Left lobe of liver (tissue), 2 donors: ENCODE measurements at places on chromosomes 7 and 10.

DNA sequence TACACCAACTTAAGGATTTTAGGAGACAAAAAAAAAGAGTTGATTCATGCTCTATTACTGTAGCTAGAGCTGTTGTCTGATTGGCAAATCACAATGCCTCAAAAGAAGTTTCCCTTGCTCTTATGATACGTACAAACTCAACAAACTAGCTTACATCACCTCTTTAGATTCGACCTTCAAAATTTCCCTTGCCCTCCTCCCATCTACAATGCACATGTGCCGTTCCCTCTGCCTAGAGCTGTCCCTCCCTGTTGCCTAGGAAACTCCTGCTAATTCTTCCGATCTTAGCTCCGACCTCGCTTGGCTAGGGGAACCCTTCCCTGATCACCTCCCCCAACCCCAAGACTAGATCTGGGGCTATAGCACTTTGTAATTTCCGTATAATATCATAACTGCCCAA is 55.4 kb downstream of the MAP3K8 start:
- DNase-seq = peak; percentile 29

DNA sequence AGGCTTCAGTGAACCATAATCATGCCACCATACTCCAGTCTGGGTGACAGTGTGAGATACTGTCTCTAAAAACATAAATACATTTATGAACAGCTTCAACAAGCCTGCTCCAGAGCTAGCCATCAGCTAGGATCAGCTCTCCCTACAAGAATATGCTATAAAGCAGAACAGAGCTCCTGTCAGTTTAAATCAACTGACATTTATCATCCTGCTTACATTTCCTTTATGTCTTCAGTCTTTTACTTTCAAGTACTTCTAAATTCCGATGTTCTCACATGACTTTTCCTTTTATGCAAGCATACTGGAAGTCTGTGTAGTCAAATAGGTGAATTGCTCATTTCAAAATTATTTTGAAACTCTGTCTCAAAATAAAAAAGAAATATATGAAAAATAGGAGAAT is 64.6 kb downstream of the COA1 start:
- no peak for DNase-seq

GRCh38 chr7:102819151-102819550 is 70.4 kb downstream of the FAM185A start:
- no peak for DNase-seq

- DNase-seq = no peak
These were observed 14.4 kb upstream of the STK17A start for GRCh38 chr7:43568529-43568928.

DNA sequence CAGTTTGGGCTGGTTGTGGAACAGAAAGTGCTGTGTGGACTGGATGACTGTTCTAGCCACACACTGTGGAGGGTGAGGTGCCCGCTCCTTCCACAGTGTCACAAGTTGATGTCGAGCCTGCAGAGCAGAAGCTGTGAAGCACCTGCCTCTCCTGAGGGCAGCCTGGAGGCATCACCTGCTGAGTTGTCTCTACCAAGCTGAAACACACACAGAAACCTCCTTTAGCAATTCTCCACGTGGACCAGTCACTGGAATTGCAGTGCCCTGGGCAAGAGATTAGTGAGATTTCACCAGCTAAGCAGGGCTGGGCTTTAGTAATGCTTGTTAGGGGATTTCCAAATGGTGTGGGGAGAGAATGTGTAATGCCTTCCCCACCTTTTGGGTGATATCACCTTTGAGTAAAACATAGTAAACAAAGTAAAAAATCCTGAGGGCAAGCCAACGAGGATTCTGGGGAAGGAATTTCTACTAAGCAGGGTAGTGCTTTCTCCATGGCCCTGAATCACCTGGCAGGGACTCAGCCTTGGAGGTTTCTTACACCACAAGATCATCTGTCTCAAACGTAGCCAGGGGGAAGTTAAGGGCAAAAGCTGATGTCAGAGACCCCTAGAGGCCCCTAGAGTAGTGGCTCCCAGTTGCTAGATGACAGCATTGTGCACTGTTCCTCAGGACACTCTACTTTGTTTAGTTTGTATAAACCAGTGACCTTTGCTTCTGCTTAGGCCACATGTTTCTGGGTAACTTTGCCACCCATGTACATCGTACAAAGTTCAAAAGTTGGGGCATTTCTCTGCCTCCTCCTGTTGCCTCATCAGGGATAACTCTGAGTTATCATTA is 233.1 kb upstream of the IGFBP3 start:
- DNase-seq = peak; percentile 79

DNA sequence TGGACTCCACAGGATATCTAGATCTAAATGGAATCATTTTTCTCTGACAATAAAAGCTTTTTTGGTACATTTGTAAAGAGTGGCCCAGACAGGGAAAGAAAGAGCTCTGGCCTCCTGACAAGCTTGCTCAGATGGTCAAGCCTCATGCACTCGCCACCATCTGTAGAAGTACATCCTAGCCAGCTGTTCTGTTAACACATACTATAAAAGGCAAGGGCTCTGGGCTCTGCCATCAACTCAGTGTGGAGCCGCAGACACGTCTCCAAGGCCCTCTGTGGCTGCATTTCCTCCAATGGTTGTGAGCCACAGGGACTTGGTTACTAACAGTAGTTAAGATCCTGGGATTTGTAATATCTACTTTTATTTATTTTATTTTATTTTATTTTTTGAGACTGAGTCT is 70.8 kb upstream of the KDM7A start:
- no peak for DNase-seq

DNA sequence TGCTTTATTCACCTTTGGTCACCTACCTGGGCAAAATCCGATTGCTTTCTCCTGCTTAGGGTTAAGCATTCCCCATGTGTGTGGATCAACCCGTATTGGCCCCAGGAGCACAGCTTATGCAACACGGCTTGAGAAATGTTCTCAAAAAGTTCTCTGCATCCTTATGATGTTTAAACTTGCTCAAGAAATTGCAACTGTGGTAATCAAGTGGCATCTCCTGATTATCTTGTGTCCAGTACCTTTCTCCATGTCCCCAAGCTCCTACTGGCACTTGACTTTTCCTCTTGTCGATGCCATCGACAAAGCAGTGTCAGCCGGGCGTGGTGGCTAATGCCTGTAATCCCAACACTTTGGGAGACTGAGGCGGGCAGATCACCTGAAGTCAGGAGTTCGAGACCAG is 4.7 kb upstream of the PKD2L1 start:
- no peak for DNase-seq

DNA sequence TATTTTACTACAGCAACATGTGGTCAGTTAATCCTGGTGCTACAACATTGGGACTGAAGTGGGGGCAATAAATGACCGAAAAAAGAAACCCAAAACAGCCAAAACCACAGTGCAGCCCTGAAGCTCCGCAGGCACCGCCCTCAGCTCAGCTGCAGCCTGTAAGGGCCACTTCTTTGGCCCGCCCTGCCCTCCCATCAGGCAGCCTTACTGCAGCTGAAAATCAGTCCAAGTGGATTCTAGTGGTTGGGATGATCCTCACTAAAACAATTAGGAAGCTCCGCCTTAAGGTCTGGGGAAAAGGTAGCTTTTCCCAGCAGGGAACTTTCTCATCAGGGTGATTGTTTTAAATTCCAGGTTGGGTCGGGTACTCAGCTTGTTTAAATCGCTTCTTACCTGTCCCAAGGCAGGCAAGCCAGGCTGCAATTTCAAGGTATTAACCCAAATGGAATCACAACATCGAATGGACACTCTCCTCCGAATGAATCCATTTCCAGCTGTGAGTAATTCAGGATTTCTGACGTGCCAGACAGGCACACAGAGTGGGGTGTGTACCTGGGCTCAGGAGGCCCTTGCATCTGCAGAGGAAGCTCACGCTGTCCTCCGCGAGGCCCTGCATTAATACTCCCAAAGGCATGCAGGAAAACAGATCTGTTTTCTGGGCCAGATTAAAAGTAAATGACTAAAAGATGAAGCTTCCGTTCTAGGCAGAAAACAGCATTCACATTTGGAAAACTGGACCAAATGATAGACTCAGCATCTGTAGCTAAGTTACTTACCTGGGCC is 104.3 kb downstream of the CREB5 start:
- no peak for DNase-seq

DNA sequence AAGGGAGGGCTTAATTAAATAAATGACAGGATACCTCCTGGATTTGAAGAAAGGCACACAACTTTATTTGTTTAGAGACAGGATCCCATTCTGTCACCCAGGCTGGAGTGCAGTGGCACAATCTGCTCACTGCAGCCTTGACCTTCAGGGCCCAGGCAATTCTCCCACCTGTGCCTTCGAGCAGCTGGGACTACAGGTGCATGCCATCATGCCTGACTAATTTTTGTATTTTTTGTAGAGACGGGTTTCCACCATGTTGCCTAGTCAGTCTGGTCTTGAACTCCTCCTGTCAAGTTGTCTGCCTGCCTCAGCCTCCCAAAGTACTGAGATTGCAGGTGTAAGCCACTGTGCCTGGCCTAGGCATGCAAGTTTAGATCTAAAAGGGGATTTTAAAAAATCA is 272.7 kb upstream of the MBL2 start:
- no peak for DNase-seq

GRCh38 chr7:35253460-35253709 is 515 bp downstream of the TBX20 start:
- DNase-seq = no peak

DNA sequence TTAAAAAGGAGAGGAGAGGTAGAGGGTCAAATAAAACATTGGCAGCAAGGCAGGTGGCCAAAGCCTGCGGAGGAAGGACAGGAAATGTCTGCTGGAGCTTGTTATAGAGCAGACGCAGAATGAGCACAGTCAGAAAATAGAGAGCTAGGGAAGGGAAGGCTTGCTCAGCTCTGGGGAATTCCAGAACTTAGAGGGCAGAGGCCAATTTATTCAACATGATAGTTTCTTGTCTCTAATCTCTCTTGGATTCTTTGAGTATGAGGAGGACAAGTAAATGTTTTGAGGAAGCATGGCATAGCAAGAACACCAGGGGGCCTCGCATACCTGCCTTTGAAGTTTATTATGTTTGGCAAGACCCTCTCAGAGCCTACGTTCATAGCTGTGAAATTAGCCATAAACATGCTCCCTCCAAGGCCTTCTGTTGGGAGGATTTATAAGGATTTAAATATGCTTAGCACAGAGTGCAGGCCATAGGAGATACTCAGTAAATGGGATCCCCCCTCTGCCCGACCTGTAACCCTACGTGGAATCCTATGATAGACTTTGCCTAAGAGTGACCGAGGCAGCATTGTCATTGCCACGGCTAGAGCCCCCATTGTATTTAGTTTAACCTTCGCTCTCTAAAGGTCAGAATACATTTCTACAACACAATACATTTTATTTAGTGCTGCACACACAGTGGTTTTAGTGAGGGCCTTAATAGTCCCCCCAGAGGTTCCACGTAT is 293.9 kb downstream of the CCDC3 start:
- peak; percentile 21 for DNase-seq

- no peak for DNase-seq
These were observed 259.4 kb downstream of the CAMK1D start for GRCh38 chr10:12608761-12609160.

DNA sequence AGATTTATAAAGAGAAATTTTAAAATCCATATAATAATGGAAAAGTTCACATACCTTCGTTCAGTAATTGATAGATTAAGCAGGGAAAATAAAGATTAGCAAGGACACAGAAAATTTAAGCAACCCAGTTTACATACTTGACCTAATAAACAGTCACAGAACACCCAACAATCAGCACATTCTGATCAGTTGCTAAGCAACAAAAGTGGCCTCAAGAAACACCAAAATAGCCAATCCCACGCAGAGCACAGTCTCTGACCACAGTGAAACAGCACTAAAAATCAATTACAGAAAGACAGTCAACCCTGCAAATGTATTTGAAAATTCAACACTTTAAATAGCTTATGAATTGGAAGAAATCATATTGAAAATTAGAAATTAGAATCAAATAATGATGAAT is 39.3 kb upstream of the DRGX start:
- DNase-seq = no peak

DNA sequence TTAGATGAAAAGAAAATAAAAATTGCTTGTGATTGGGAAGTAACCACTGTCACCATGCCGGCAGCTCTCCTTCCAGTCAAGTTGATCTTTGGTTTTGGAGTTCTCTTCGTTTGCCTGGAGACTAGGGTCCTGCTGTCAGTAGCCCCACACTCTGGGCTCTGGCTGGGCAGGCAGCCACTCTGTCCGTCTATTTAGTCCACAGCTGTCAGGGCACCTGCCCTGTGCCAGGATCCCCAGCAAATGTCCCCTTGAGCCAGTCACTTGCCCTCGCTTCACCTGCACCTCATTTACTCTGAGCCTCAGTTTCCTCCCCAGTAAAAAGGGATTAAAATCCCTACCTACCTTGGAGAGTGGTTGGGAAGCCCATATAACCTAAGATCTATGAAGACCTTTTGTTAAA is 55.5 kb downstream of the PAX2 start:
- DNase-seq = no peak

DNA sequence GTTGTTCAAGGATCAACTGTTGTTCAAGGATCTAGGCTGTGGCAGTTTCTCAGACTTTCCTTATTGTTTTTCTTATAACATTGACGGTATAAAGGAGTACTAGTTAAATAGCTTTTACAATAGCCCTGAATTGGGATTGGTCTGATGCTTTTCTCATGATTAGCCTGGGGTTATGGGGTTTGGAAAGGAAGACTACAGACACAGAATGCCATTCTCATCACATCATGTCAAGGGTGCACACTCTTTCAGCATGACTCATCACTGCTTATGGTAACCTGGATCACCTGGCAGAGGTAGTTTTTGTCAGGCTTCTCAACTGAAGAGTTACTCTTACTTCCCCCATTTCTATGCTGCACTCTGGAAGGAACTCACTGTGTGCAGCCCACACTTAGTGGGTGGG is 194.2 kb upstream of the NPSR1 start:
- DNase-seq = no peak

- no peak for DNase-seq
These were observed 55.6 kb downstream of the PARP12 start for GRCh38 chr7:140007051-140007690.

- no peak for DNase-seq
These were observed 99.9 kb downstream of the CTBP2 start for GRCh38 chr10:125060482-125060825.

- no peak for DNase-seq
These were observed 30.9 kb downstream of the SCIN start for GRCh38 chr7:12601302-12601869.

DNA sequence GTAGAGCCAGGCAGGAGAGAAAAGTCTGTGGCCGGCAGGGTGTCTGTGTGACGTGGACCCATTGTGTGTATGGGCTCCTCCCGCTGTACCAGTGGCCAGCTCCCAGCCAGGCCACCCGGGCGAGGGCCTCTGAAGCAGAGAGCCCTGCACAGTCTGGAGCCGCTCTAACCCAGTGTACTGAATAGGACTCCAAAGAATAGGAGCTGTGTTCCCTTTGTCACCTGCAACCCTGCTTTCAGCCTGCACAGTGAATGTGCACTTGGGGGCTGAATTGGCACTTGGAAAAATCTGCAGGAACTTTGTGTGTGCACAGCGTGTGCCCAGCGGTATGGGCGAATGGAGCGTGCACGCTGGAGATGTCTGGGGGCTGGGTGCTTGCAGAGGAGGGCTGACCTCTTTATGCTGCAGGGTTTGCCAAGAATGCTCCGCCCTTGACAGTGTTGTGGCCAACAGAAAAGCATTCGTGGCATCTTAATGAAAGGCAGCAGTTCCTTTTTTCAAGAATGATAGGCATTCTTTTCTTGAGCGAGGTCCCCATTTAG is 216.2 kb downstream of the AUTS2 start:
- no peak for DNase-seq

- DNase-seq = no peak
These were observed 186.8 kb downstream of the ETV1 start for GRCh38 chr7:13802651-13803050.

- DNase-seq = no peak
These were observed 14.4 kb upstream of the STARD3NL start for GRCh38 chr7:38163671-38164070.
